Anterior cingulate cortex (tissue), 58 donors: ENCODE measurements at places on chromosomes 16 and 17.

- no peak for DNase-seq
Observed at GRCh38 chr16:74169687-74170376, 126.8 kb upstream of the PSMD7 start.

GRCh38 chr17:2929881-2930533 lies 133.4 kb downstream of the OR1D5 start:
- DNase-seq = no peak

DNA sequence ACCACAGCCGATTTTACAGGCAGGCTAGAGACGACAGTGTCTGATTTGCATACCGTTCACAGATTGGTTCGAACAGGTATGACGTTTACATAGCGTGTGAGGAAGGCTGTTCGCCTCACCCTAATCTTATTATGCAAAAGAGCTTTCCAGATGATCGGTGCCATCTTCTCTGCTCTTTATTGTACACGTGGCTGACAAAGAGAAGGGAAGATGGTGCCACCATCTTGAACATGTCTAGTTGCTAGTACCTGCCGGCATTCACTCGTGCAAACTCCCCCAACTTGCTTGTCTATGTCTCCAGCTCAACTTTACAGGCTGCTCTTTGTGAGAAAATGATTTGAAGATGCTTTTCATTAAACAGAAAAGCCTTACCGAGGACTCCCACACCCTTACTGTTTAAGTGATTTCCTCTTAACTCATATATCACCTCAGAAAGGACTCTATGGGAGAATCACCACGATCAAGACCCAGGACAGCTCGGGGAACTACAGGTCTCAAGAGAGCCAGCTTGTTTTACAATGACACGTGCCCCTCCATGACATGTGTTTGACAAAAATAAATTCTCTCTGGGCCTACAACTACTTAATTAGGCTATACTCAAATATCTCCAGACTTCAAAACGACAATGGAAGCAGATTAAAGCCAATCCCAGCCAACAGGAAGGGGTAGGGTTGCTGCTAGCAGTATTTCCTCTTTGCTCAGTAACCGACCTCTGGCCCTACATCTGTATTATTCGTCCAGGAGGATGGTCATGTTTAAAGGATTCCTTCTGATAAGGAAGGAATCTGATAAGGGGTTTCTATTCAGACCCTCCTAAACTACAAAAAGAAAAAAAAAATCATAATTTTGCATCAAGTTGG lies 480.6 kb downstream of the TMEM114 start:
- no peak for DNase-seq

DNA sequence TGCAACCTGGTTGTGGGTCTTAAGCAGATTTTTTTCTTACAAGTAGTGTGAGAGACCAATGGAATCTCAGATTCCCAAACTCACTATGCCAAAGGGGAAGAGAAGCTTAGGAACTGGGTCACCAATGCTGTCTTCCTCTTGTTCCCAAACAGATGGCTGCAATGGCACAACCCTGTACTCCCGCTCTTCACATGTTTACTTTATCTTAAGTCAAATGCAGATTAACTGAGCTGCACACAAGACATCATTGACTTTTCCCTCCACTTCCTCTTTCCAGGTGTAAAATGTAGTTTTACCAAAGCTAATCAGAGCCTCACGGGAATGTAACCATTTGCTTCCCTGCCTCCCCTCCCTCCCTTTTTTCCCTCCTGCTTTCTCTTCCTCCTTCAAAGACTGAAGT lies 14.4 kb upstream of the CD300E start:
- no peak for DNase-seq

DNA sequence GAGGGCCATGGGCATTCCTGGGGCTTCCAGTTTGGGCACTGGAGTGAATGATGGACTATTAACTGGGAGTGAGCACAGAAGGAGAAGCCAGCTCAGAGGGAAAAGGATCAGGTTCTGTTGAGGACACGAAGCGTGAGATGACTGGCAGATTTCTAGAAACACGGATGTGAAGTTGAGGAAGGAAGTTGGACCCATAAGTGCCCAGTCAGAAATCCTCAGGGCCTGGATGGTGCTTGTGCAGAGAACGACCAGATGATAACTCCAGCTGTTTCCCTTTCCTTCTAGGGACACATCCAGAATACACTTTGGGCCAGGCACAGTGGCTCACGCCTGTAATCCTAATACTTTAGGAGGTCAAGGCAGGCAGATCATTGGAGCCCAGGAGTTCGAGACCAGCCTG lies 23.3 kb upstream of the ANKRD40CL start:
- DNase-seq = no peak

GRCh38 chr17:78953356-78954350 lies 26.1 kb downstream of the LGALS3BP start:
- no peak for DNase-seq

DNA sequence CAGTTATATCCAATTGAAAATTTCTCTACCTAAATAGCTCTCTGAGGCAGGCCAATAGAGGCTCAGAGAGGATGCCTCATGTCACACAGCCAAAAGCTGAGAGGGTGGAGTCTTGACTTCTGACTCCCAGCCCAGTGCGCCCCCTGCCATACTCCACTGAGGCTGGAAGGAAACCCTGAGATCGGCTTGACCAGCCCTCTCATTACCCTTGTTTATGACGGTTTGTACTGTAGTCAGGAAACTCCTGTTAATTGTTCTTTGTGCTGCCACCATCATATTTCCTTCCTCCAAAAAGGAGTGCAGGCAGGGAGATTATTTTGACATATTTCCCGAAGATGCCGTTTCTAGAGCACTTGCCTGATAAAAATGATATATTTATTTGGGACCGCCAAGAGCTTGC lies 107.9 kb downstream of the AIPL1 start:
- DNase-seq = no peak
